ENCODE measurements at places on chromosomes 3 and 15. TPM values are rescaled to one million over a fixed set of nuclear protein-coding genes. Genes with fewer than 3 reads are reported as not detected.

The RTP1 gene
- total RNA-seq = not detected

The GHSR gene
- total RNA-seq = not detected

The TRH gene
- total RNA-seq = not detected

The CHRNA7 gene
- total RNA-seq = 0.37 TPM

The MAP4 gene
- total RNA-seq = 88.9 TPM

The ACAN gene
- total RNA-seq = 3.0 TPM
